ENCODE measurements at places on chromosomes 16 and 17. TPM values are rescaled to one million over a fixed set of nuclear protein-coding genes. Genes with fewer than 3 reads are reported as not detected.
A peak's percentile ranks its signal among the peaks of the same experiment; 100 is the strongest.

Gene SPNS3
- not detected for total RNA-seq

DNA sequence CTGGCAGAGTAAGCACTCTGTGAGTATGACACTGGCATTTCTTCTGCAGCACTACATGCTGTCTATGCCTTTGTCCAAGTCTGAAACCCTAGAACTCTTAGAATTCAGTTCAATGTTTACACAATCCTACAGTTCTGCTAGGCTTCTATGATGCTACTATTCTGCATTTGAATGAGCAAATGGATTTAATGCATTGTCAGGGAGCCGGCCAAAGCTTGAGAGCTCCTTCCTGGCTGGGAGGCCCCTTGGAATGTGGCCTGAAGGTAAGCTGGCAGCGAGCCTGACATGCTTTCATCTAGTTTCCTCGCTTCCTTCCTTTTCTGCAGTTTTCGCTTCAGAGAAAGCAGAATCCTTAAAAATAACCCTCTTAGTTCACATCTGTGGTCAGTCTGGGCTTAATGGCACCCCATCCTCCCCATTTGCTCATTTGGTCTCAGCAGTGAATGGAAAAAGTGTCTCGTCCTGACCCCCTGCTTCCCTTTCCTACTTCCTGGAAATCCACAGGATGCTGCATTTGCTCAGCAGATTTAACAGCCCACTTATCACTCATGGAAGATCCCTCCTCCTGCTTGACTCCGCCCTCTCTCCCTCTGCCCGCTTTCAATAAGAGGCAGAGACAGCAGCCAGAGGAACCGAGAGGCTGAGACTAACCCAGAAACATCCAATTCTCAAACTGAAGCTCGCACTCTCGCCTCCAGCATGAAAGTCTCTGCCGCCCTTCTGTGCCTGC lies at the start of gene CCL2:
CCL2 (plus strand) TSS at position 635 of the 730 bp plus-strand sequence; CDS start at position 700, 65 bp downstream.
- no peak for DNase-seq

DNA sequence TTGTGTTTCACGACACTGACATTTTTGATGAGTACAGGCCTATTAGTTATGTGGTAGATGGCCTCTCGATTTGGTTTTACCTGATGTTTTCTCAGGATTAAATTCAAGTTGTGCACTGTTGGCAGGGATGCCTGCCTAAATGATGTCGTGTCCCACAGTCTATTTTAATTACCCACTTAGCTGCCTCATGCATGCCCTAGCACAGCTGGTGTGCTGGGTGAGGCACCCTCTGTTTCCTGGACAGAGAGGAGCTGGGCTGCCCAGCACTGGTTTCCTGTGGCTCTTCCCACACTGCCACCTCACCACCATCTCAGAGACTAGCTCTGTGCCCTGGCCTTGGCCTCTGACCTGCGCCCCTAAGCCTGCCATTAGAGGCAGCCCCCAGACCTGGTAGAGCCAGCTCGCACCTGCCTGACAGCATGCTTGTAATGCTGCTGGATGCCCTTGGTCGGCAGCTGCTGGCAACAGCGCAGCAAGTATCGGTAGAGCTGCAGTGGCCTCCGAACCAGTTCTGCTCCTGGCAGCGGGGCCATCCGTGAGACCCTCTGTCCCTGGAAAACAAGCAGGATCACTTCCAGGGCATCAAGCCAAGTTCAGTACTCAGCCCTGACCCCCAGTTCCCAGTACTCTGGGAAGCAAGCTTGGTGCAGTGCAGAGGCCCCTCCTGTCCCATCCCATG lies 10.9 kb downstream of the LYRM9 start:
- no peak for DNase-seq

Gene SMTNL2
- not detected for total RNA-seq

DNA sequence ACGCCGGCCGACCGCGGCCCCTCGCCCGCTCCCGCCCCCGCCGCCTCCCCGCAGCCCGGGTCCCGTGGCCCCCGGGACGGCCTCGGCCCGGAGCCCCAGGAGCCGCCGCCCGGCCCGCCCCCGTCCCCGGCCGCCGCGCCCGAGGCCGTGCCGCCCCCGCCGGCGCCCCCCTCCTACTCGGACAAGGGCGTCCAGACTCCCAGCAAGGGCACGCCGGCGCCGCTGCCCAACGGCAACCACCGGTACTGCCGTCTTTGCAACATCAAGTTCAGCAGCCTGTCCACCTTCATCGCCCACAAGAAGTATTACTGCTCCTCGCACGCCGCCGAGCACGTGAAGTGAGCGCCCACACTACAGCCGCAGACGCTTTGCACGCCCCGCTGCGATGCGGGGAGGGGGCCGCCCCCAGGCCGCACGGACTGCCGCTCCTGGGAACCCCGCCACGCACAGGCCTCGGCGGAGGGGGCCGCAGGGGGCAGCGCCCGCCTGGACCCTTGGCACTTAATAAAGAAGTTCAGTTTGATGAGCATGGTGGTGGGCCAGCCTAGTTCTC lies 35.5 kb upstream of the ZC3H18 start:
- peak; percentile 98 for DNase-seq

GRCh38 chr17:80406146-80406545 lies 8.8 kb upstream of the ENDOV start:
- peak; percentile 38 for DNase-seq

DNA sequence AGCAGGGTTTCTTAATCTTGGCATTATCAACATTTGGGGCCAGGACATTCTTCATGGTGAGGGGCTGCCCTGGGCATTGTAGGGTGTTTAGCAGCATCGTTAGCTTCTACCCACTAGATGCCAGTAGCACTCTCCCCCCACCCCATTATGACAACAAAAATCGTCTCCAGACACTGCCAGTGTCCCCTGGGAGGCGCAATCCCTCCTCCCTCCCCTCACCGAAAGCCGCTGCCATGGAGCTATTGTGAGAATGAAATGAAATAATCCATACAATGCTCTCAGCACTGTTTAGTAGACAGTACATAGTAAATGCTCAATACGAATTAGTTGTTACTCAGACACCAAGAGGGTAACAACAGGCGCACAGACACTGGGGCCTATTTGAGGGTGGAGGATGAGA lies 502.9 kb downstream of the NPIPA7 start:
- DNase-seq, result no peak

Gene NPEPPS
- total RNA-seq, result 105 TPM

GRCh38 chr17:77185137-77185536 lies 44.4 kb downstream of the SEC14L1 start:
- DNase-seq, result no peak

DNA sequence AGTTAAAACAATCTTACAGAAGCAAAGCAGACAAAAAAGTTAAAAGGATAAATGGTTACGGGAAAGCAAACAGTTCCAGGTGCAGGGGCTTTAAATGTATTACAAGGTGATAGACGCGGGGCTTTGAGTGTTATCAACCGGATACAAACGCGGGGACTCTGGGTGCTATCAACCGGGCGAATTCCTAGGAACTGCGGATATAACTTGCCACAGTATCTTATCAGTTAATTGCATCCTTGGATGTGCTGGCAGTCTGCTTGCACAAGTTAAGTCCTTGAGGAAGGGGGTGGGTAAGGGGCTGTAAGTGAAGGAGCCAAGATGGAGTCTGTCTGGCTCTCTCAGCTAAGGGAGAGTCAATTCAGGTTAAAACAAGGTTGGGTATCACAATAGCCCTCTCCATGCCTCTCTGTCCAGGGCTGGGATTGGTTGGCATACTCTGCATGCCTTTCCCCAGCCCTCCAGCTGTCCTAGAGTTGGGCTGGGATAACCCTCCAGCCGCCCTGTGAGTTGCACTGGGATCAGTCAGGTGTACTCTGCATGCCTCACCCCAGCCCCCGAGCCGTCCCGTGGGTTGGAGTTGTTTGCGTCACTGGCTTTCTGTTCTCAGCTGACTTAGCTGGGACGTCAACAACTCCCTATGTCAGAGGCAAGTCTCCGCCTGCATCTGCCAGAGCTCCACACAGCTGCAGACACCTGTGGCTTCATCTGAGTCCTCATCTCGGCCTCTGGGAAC lies 40.9 kb downstream of the TMEM235 start:
- peak; percentile 75 for DNase-seq

GRCh38 chr16:85527042-85527766 lies 85.9 kb upstream of the GSE1 start:
- DNase-seq, result no peak

DNA sequence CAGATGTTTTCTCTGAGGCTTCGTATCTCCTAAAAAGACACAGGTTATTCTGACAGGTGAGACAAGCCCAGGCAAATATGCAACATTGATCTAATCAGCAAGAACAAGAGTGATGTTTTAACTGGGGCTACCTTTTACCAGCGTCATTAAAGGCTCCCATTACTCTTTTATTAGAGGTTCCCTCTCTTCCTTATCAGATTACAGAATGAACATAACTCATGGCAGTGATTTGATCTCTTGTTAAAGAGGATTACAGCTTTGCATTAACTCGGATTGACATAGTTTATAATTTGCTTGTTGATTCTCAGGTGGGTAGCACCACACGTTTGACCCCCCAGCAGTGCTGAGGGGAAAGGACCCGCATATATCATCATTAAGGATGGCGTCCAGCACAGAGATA lies 90.5 kb downstream of the AATF start:
- no peak for DNase-seq

Gene TAT
- under 0.01 TPM for total RNA-seq

Gene NPIPA8
- not detected for total RNA-seq

Gene KRT12
- not detected for total RNA-seq

Gene EXOC7
- 102 TPM for total RNA-seq

GRCh38 chr16:1543085-1543896 lies 9.8 kb downstream of the TMEM204 start:
- peak; percentile 99 for DNase-seq

GRCh38 chr16:71722801-71723536 lies 1.5 kb downstream of the PHLPP2 start:
- peak; percentile 95 for DNase-seq

DNA sequence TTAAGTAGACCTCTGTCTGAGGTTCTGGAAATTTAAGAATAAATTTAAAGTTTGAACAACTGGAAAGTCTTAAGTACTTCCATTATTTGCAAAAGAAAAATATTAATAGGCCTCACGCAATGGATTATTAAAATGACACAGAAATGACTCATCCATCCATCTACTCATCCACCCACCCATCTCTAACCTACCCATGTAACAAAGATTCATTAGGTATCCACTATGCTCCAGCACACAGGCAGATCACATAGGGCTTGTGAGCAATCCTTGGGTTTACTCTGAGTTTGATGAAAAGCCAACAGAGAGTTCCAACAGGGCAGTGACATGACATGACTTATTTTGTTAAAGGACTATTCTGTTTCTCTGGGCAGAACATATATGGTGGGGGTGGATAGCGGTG lies 93.3 kb downstream of the HELZ start:
- peak; percentile 32 for DNase-seq

GRCh38 chr17:5399767-5400166 lies 19.7 kb downstream of the NUP88 start:
- DNase-seq, result no peak

Gene CEMP1
- not detected for total RNA-seq

DNA sequence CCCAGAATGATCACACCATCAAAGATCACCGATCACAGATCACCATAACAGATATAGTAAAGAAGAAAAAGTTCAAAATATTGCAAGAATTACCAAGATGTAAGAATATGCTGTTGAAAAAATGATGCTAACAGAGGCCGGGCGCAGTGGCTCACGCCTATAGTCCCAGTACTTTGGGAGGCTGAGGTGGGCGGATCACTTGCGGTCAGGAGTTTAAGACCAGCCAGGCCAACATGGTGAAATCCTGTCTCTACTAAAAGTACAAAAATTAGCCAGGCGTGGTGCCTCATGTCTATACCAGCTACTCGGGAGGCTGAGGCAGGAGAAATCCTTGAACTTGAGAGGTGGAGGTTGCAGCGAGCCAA lies 53.2 kb downstream of the CPPED1 start:
- DNase-seq, result no peak

DNA sequence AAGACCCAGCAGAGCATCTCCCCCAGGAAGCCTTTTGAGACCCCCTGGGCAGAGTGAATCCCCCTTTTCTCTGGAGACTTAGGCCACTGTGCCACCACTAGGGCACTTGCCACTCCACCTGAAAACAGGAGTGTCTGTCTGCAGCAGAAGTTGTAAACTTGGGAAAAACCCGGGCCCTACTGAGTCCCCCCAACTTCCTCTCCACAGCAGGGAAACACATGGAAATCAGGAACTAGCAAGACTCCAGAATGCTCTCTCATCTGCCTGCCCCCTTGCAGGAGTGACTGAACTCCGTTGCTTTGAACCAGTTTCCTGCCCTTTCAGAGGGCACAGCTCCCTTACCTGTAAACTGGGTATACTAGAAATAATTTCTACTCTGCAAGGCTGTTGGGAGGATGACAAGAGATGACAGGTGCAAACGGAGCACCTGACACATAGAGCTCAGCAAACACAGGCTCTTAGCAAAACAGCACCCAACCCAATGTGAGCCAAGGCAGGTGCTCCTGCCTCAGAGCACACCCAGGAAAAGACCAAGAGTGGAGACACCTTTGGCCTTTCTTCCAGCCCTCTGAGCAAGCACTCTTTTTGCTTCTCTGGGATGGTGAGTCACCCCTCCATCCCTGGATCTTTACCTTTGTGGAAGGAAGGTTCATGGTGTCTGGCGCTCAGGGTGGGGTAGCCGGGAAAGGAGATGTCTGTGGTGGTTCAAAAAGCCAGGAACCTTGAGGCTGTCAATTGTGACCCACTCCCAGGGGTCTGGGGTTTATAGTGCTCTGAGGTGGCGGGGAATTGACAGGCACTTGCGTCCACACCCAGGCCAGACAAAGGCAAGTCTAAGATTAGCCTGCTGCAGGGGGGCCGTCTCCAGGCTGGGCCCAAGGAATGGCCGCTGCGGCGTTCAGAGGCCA lies at the start of gene HCRT:
HCRT (minus strand) TSS at position 740 of the 908 bp plus-strand sequence; CDS start at position 653, 87 bp downstream.
- DNase-seq, result no peak

DNA sequence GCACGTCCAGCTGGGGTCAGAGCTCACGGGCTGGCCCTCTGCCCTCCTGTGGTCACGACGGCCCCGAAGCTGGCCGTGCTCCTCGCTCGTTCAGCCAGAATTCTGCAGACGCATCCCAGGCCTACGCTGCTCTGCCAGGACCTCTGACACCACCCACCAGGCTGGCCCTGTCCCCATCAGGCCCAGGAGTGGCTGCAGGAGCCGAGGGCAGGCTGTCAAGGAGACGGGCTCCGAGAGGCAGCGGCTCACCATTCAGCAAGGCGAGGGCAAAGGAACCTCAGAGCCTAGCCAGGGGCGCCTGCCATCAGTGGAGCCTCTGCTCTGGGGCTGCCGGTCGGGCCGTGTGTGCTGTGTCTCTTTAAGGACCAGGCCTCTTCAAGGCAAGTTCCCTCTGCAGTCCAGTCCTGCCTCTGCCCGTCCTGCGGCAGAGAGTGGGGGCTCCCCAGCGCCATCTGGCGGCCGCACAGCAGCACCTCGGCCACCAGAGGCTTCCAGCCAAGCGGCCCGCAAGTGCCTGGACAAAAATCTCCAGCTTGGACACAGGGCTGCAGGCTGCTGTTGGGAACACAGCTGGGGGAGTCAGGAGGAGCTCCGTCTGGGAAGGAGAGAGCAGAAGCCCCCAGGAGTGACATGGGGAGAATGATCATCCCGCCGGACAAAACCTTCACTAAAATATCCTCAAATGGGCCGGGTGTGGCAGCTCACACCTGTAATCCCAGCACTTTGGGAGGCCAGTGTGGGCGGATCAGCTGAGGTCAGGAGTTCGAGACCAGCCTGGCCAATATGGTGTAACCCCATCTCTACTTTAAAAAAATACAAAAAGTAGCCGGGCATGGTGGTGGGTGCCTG lies 7.4 kb upstream of the ABR start:
- DNase-seq, result peak; percentile 99

Data from osteoblast (primary cell).